ENCODE measurements at places on chromosomes 5 and 9. TPM values are rescaled to one million over a fixed set of nuclear protein-coding genes. Genes with fewer than 3 reads are reported as not detected.
A peak's percentile ranks its signal among the peaks of the same experiment; 100 is the strongest.

GRCh38 chr9:119284587-119285337 is 84.5 kb downstream of the BRINP1 start:
- H3K4me1 ChIP-seq: no peaks in the 10 kb centered on the region
- H3K27ac ChIP-seq: no peak overlapping the region
- no peaks in the 10 kb centered on the region for H3K36me3 ChIP-seq
- no peak for DNase-seq
- H3K4me3 ChIP-seq: no peak overlapping the region

GRCh38 chr9:107251756-107252322 is 31.2 kb upstream of the RAD23B start:
- no peaks in the 10 kb centered on the region for H3K27me3 ChIP-seq
- no peaks in the 10 kb centered on the region for H3K4me1 ChIP-seq
- H3K4me3 ChIP-seq: no peak overlapping the region
- H3K36me3 ChIP-seq: no peaks in the 10 kb centered on the region

The BHMT gene
- 0.98 TPM for total RNA-seq

The C9orf153 gene
- total RNA-seq: 0.59 TPM

DNA sequence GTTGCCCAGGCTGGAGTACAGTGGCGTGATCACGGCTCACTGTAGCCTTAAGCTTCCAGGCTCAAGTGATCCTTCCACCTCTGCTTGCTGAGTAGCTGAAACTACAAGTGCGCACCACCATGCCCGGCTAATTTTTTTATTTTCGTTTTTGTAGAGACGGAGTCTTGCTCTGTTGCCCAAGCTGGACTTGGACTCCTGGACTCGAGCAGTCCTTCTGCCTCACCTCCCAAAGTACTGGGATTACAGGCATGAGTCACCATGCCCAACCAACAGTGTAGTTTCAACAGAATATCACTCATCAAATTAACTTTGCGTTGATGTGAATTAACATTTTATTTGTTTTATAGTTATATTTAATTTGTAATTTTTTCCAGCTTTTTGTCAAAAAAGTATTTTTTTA is 45.3 kb downstream of the WDR70 start:
- H3K4me1 ChIP-seq: no peaks in the 10 kb centered on the region
- DNase-seq: no peak
- no peaks in the 10 kb centered on the region for H3K27me3 ChIP-seq
- H3K36me3 ChIP-seq: no peaks in the 10 kb centered on the region
- H3K27ac ChIP-seq: no peak overlapping the region
- H3K4me3 ChIP-seq: no peak overlapping the region

- peak overlapping the region; percentile 68 for H3K27ac ChIP-seq
- no peak for DNase-seq
- H3K4me3 ChIP-seq: no peak overlapping the region
- no peaks in the 10 kb centered on the region for H3K4me1 ChIP-seq
Measured at GRCh38 chr5:4019009-4019769, 423.6 kb downstream of the IRX1 start.

DNA sequence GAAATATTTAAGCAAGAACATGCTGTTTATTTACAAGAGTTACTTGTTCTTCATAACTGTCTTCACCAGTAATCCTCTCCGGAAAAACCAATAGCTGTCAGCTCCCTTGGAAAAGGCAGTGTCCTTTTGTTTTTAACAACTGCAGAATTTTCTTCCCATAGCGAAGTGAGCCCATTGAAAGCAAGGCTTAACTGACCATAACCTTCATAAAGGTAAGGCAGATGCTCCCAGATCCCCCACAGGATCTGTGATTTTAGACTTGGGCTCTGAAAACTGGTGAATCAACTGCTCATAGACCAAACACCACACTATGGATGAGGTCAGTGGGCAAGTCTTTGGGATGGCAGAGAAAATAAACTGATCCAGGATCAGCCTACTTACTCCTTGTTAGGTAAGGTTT is 155.0 kb downstream of the GLIS3 start:
- no peaks in the 10 kb centered on the region for H3K36me3 ChIP-seq
- no peaks in the 10 kb centered on the region for H3K27me3 ChIP-seq

- DNase-seq: no peak
- H3K4me3 ChIP-seq: no peak overlapping the region
- H3K36me3 ChIP-seq: no peaks in the 10 kb centered on the region
Measured at GRCh38 chr5:91092859-91093783, 290.0 kb downstream of the ARRDC3 start.

The EPB41L4A gene
- 25.9 TPM for total RNA-seq

GRCh38 chr5:1004461-1005248 is 3.9 kb upstream of the NKD2 start:
- H3K36me3 ChIP-seq: no peaks in the 10 kb centered on the region
- H3K27ac ChIP-seq: peak overlapping the region; percentile 78
- H3K27me3 ChIP-seq: peaks cover 7% of the 10 kb centered on the region
- H3K4me3 ChIP-seq: peak overlapping the region; percentile 74
- H3K4me1 ChIP-seq: peaks cover 5% of the 10 kb centered on the region

DNA sequence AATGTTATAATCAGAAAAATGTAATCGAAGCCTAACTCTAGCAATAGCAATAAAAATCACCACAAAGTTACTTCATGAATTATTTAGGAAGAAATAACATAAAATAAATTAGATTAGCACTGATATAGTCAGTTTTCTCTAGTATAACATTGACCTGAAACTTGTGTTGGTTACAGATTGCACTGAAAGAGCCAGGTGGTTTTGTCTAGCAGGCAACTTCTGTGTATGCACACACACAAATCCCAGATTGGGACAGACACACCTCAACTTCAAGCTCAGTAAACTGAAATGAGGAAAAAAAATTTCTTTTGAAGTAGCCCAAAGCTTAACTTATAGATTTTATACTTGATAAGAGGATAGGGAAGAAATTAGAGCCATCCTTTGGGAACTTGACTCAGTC is 129.3 kb downstream of the EFNA5 start:
- no peaks in the 10 kb centered on the region for H3K36me3 ChIP-seq
- no peak for DNase-seq

GRCh38 chr5:125113328-125113727 is 366.9 kb upstream of the ZNF608 start:
- H3K27ac ChIP-seq: no peak overlapping the region
- no peak for DNase-seq
- H3K27me3 ChIP-seq: no peaks in the 10 kb centered on the region
- H3K4me3 ChIP-seq: no peak overlapping the region
- no peaks in the 10 kb centered on the region for H3K4me1 ChIP-seq
- H3K36me3 ChIP-seq: no peaks in the 10 kb centered on the region

DNA sequence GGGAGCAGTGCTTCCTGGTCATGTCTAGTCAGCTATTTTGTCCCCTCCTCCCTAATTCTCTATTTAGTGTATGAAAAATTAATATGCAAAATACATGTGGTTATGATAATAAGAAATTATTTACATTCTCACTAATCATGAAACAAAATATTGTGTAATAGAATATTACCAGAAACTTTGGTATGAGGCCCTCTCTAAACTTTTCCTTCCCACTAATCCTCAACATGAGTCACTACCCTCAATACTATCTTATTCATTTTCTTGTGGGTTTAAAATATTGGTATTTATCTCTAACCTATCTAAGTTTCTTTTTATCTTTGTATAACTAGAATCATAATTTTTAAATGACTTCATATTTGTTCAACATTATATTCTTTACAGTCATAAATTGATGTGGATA is 545.9 kb upstream of the PTPRD start:
- no peak overlapping the region for H3K27ac ChIP-seq
- H3K27me3 ChIP-seq: no peaks in the 10 kb centered on the region
- no peaks in the 10 kb centered on the region for H3K4me1 ChIP-seq
- H3K4me3 ChIP-seq: no peak overlapping the region

GRCh38 chr9:94805051-94805489 is 78.6 kb downstream of the AOPEP start:
- no peaks in the 10 kb centered on the region for H3K4me1 ChIP-seq
- DNase-seq: no peak
- no peaks in the 10 kb centered on the region for H3K27me3 ChIP-seq
- no peak overlapping the region for H3K4me3 ChIP-seq
- no peaks in the 10 kb centered on the region for H3K36me3 ChIP-seq
- no peak overlapping the region for H3K27ac ChIP-seq

DNA sequence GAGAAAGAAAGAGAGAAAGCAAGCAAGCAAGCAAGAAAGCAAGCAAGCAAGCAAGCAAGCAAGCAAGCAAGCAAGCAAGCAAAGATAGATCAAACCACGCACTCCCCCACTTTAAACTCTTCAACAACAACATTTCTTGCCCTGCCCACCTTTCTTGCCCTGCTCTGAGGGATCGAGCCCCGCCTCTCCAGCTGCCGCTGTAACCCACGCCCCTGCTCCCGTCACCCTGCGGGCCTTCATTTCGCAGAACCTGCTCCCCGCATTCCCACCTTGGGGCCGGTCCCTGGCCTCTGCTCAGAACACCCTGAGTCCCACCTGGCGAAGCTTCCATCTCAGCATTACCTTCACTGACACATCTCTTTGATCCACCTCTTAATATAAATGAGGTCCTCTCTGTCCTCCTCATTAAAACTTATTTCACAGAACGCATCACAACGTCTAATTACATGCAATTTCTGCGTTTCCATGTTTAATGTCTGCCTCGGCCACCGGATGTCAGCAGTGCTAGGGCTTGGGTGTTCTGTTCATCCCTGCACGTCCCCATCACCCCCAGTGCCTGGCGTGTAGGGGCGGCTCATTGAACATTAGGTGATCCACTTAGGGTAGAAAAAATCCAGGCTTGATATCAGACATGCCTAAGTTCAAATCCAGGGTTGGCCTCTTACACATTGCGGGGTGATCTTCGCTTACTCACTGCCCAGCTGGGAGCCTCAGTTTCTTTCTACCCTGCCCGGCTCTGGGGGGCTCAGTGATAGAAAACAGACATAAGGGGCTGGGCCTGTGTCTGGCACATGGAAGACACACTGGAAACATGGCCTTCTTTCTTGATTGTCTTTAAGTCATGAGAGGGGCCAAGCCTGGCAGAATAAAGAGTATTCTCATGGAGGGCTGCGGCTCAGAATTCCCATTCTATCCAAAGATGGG is 187.6 kb downstream of the DAB2IP start:
- peak; percentile 28 for DNase-seq
- H3K27me3 ChIP-seq: no peaks in the 10 kb centered on the region
- no peak overlapping the region for H3K27ac ChIP-seq
- H3K4me1 ChIP-seq: no peaks in the 10 kb centered on the region
- no peak overlapping the region for H3K4me3 ChIP-seq

DNA sequence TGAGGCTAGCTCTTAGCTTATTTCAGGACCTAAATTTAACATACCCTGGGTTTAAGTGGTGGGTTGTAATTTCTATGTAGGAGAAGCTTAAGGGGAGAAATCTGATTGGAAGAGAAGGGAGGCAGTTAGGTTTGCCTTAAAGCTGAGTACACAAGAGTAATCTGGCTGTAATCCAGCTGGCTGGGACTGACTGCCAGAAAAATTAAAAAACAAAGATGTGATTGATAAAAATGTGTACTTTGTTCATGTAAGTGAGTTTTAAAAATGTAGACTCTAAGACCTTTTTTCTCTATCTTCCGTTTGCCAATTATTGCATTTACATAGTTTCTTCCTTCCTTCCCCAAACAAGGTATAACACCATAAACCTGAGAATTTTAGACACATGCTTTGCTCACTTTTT is 17.5 kb upstream of the MSMP start:
- peaks cover 15% of the 10 kb centered on the region for H3K4me1 ChIP-seq
- no peak overlapping the region for H3K4me3 ChIP-seq
- H3K36me3 ChIP-seq: no peaks in the 10 kb centered on the region
- no peaks in the 10 kb centered on the region for H3K27me3 ChIP-seq

- H3K36me3 ChIP-seq: no peaks in the 10 kb centered on the region
- H3K27ac ChIP-seq: no peak overlapping the region
- no peak overlapping the region for H3K4me3 ChIP-seq
- no peaks in the 10 kb centered on the region for H3K27me3 ChIP-seq
- DNase-seq: no peak
Measured at GRCh38 chr5:157611571-157612476, 36.2 kb upstream of the ADAM19 start.

The SH3GL2 gene
- 0.16 TPM for total RNA-seq

GRCh38 chr5:143551820-143552251 is 148.3 kb upstream of the NR3C1 start:
- no peaks in the 10 kb centered on the region for H3K4me1 ChIP-seq
- H3K27me3 ChIP-seq: no peaks in the 10 kb centered on the region
- H3K36me3 ChIP-seq: no peaks in the 10 kb centered on the region
- no peak overlapping the region for H3K4me3 ChIP-seq
- no peak overlapping the region for H3K27ac ChIP-seq

DNA sequence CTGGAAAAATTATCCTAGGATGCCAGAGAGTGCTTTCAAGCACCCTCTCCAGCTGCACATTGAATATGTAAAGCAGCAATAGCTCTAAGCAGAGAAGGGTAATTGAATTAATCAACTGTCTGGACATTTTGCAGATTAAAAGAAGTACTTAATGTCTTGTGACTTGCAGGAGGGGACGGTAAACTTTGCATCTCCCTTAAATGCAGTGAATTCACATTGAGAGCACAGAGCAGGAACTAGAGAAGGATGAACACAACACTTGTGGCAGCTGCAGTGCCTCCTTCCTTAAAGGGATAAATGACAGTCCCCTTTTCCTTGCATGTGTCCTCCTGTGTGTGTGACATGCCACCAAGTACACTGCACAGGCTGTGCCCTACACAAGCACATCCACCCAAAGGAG is 7.4 kb upstream of the CDK5RAP2 start:
- no peak overlapping the region for H3K27ac ChIP-seq
- H3K4me1 ChIP-seq: no peaks in the 10 kb centered on the region
- no peak overlapping the region for H3K4me3 ChIP-seq
- no peaks in the 10 kb centered on the region for H3K27me3 ChIP-seq

GRCh38 chr9:135222881-135223760 is 135.7 kb downstream of the OLFM1 start:
- no peaks in the 10 kb centered on the region for H3K36me3 ChIP-seq
- no peak overlapping the region for H3K27ac ChIP-seq
- no peaks in the 10 kb centered on the region for H3K4me1 ChIP-seq
- no peak for DNase-seq

DNA sequence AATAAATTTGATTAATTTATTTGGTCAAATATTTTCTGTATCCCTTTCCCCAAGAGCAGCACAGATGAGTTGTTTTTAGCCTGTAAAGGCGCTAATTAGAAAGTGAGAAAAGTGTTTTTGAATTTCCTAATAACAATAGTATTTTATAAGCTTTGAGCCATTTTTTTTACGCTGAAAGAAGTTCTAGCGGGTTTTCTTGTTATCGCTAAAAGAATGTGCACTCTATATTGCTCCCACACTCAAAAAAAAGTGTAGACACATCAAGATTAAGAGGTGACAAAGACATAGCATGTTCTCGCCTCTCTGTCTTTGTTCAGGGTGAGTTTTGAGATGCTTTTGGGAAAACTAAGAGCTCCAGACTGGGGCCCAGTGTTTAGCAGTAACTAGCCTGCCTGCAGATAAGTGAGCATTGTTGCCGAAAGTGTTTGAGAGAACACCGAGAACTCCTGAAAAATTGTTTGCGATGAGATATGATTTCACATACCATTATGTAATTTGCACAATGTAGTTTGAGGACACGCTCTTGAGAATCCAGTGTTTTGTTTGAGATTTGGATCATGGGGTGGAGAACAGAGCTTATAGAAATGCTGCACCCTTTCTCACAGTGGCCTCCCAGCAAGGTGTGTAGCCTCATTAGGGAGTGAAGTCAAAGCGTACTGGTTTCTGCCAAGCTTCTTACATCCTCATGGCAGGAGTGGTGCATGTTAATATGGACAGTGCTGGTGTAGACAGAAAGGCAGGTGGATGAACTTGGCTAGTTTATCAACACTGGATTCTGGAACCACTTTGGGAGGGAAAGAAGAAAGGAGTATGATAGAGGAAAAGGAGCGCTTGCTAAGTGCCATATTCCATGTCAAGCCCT is 1.5 kb downstream of the F2R start:
- peak overlapping the region; percentile 74 for H3K4me3 ChIP-seq
- H3K4me1 ChIP-seq: peaks cover 4% of the 10 kb centered on the region
- no peak for DNase-seq
- H3K27ac ChIP-seq: no peak overlapping the region
- H3K36me3 ChIP-seq: no peaks in the 10 kb centered on the region

Data from breast epithelium (tissue), 4 donors.